ENCODE measurements at places on chromosomes 1 and 21. TPM values are rescaled to one million over a fixed set of nuclear protein-coding genes. Genes with fewer than 3 reads are reported as not detected.
A peak's percentile ranks its signal among the peaks of the same experiment; 100 is the strongest.

- no peaks in the 10 kb centered on the region for H3K27me3 ChIP-seq
- H3K4me3 ChIP-seq, result no peak overlapping the region
- no peak overlapping the region for H3K27ac ChIP-seq
Observed at GRCh38 chr1:3113741-3114056, 44.7 kb downstream of the PRDM16 start.

- H3K27me3 ChIP-seq, result no peaks in the 10 kb centered on the region
- H3K36me3 ChIP-seq, result no peaks in the 10 kb centered on the region
- no peak overlapping the region for H3K4me3 ChIP-seq
- DNase-seq, result no peak
Observed at GRCh38 chr1:203338335-203339036, 12.4 kb downstream of the FMOD start.

- H3K4me1 ChIP-seq, result no peaks in the 10 kb centered on the region
- H3K27ac ChIP-seq, result no peak overlapping the region
- H3K4me3 ChIP-seq, result no peak overlapping the region
- no peak for DNase-seq
- peaks cover 9% of the 10 kb centered on the region for H3K36me3 ChIP-seq
- H3K27me3 ChIP-seq, result no peaks in the 10 kb centered on the region
Observed at GRCh38 chr1:239909898-239910297, 181.8 kb upstream of the FMN2 start.

- H3K4me1 ChIP-seq, result no peaks in the 10 kb centered on the region
- DNase-seq, result no peak
- no peak overlapping the region for H3K4me3 ChIP-seq
- H3K36me3 ChIP-seq, result no peaks in the 10 kb centered on the region
Observed at GRCh38 chr1:209406168-209406567, 177.3 kb upstream of the CAMK1G start.

GRCh38 chr1:199751962-199752687 is 275.4 kb upstream of the NR5A2 start:
- DNase-seq, result no peak
- no peaks in the 10 kb centered on the region for H3K36me3 ChIP-seq
- no peak overlapping the region for H3K27ac ChIP-seq
- no peaks in the 10 kb centered on the region for H3K27me3 ChIP-seq

DNA sequence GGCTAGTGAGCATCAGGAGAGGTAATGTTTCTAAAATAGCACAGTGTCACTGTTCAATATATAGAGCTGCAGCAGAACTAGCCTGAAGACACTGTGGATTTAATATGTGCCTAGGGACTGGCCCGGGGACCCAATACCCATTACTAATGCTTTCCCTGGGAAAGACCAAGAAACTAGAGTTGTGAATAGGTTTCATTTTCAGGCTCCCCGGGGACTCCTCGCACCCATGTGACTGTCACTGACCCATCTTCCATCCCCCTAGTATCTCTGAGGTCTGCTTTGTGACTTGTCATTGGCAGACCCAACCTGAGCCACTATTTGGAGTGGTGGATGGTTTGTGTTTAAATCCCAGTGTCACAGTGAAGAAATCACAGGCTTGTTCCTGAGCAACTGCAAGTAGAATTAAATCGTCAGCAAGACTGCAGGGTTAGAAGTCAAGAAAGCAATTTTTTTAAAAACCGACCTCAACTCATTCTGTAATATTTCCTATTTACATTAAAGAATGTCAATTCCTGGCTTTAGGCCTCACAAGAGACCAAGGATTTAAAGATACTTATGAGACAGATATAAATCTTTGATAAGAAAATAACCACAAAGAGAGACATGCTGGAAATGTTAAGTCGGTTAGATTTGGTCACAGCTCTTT is 130.0 kb upstream of the TNR start:
- no peaks in the 10 kb centered on the region for H3K36me3 ChIP-seq
- H3K27ac ChIP-seq, result no peak overlapping the region
- no peak overlapping the region for H3K4me3 ChIP-seq
- H3K27me3 ChIP-seq, result no peaks in the 10 kb centered on the region

DNA sequence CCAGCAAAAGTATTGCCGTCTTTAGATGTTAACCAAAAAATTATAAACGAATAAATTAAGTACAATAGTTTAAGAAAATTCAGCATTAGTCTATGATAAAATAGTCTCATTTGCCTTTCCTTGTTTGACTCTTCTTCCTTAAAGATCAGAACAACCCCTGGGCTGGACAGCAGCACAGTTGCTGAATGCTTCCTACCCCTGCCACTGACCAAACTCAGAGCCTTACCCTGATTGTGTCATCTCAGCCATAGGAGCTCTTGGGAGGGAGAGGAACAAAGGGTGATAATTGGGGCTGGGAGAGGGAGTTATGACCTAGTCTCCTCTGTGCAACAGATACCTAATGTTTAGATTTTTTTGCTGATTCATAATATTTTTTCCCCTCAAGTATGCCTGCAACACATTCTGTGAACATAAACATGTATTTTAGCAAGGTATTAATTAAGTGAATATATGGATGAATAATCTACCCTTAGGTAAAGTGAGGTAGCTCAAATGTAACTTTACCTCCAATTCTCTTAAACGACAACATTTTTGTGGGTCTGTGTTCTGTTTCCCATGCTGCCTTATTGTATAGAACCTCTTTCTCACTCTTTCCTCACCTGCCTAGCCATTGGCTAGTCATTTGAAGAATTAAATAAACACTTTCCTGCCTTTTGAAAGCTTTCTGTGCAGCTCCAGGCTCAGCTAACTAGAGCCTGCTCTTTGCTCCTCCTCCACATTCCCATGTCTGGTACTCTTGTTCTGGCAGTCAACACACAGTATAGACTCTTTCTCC is 46.1 kb downstream of the FGGY start:
- no peaks in the 10 kb centered on the region for H3K4me1 ChIP-seq
- DNase-seq, result no peak
- no peak overlapping the region for H3K4me3 ChIP-seq

- peaks cover 3% of the 10 kb centered on the region for H3K36me3 ChIP-seq
- no peak overlapping the region for H3K4me3 ChIP-seq
- no peak for DNase-seq
- no peaks in the 10 kb centered on the region for H3K4me1 ChIP-seq
Observed at GRCh38 chr1:150311762-150312161, 9.6 kb upstream of the PRPF3 start.

DNA sequence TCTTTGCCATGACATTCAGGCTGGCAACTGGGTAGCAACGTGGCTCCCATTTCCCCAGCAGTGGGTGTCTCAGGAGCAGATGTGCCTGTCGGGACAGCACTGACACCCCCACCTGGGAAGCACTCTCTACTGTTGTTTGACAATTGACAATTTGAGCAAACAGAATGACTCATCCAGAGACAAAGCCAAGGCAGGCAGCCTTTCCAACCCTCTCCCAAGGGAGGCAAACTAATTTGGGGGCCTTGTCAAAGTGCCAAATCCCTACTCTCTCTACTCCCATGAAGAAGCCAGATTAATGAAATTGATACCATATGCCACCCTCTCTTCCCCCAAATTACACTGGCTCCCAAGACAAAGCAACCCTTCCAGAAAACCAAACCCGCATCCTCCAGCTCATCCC is 65.6 kb downstream of the GRIK3 start:
- no peak for DNase-seq
- no peaks in the 10 kb centered on the region for H3K4me1 ChIP-seq
- H3K36me3 ChIP-seq, result no peaks in the 10 kb centered on the region
- H3K27me3 ChIP-seq, result no peaks in the 10 kb centered on the region
- no peak overlapping the region for H3K4me3 ChIP-seq

DNA sequence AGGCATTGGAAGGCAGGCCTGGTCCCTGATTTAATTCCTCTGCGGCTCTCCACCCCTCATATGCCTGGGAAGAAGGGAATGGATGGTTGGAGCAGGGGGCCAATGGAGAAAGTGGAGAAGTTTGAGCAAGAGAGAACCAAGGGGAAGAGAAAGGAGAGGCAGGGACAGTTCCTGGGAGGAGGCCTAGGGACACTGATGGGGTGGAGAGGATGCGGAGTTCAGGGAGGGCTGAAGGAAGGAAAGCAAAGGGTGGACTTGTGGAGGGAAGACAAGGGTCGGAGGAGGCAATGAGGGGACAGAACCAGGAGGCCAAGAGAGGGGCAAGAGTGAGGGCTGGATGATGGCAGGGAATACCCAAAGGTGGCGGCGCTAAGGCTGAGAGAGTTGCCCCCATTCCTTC is 7.1 kb downstream of the ZBTB7B start:
- H3K4me3 ChIP-seq, result peak overlapping the region; percentile 23
- H3K27ac ChIP-seq, result no peak overlapping the region
- H3K27me3 ChIP-seq, result no peaks in the 10 kb centered on the region
- H3K4me1 ChIP-seq, result peaks cover 54% of the 10 kb centered on the region
- DNase-seq, result no peak
- no peaks in the 10 kb centered on the region for H3K36me3 ChIP-seq

DNA sequence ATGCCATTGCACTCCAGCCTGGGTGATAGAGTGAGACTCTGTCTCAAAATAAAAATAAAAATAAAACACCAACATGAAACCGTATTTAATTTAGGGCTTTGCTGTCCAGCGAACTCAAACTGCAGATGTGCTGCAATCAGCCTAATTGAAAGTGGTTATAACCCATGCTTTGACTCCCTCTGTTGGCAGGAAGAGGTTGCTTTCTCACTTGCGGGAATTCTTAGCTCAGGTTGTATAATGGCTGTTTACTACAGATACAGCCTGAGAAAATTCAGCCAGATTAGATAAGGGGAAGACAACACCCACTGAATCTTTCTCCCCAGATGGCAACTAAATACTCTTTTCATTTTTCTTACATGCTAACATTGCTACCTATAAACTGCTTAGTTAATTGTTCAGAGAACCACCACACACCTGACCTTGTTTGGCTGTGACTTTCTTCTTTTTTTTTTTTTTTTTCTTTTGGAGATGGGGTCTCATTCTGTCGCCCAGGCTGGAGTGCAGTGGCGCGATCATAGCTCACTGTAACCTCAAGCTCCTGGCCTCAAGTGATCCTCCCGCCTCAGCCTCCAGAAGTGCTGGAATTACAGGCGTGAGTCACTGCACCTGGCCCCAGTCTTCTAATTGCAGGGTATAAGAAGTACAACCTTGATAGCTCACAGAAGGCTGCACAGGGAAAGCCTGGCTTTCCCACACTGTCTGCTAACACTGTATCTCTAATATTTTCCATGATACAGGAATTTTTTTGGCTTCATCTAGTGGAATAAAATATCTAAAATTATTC is 34.6 kb downstream of the DNTTIP2 start:
- H3K4me3 ChIP-seq, result no peak overlapping the region
- DNase-seq, result no peak
- no peaks in the 10 kb centered on the region for H3K27me3 ChIP-seq
- peaks cover 10% of the 10 kb centered on the region for H3K4me1 ChIP-seq
- H3K27ac ChIP-seq, result peak overlapping the region; percentile 99
- H3K36me3 ChIP-seq, result no peaks in the 10 kb centered on the region

DNA sequence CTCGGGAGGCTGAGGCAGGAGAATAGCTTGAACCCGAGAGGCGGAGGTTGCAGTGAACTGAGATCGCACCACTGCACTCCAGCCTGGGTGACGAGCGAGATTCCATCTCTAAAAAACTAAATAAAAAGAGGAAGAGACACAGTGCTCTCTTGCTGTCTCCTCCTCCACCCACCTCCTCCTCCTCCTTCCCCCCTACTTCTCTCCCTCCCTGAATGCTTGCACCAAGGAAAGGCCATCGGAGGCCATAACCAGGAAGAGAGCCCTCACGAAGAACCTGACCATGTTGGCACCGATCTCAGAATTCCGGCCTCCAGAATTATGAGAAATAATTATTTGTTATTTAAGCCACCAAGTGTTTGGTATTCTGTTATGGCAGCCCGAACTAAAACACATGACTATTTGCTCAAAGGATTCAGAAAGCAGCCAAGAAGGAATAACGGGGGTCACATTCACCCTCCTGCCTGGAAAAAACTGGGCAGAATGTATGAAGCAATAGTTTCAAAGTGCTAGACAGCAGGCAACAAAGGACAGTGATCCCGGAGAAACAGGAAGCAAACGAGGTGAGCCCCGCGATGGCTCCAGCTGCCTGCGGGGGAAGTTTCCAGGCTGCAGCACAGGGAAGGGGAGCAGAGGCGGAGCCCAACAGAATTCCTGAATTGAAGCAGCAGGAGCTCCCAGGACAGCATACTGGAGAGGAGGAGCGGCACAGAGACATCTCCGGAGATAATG is 35.8 kb downstream of the LDLRAD1 start:
- peak overlapping the region; percentile 72 for H3K27ac ChIP-seq
- H3K4me3 ChIP-seq, result peak overlapping the region; percentile 33
- H3K4me1 ChIP-seq, result peaks cover 7% of the 10 kb centered on the region
- H3K36me3 ChIP-seq, result no peaks in the 10 kb centered on the region
- H3K27me3 ChIP-seq, result no peaks in the 10 kb centered on the region

GRCh38 chr21:37520801-37521200 is 154.2 kb downstream of the DYRK1A start:
- H3K4me1 ChIP-seq, result no peaks in the 10 kb centered on the region
- no peaks in the 10 kb centered on the region for H3K27me3 ChIP-seq
- H3K27ac ChIP-seq, result no peak overlapping the region
- DNase-seq, result no peak

DNA sequence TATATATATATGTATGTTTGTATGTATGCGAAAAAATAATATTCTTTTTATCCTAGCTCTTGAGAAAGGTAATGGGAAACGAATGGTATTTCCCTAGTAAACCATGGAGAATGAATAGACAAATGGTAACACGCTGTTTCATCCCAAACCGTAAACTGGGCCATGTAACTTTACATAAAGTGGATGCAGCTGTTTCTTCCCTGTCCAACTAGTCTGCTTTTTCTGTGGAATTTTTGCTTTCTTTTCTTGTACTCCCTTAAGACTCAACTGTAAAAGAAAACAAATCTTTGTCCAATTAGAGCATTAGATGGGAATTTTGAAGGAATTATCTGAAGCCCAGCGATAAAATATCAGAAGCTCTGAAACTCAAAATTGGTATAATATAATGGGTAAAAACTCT is 198.1 kb downstream of the NFIA start:
- H3K4me1 ChIP-seq, result no peaks in the 10 kb centered on the region
- no peak for DNase-seq
- no peak overlapping the region for H3K4me3 ChIP-seq
- no peaks in the 10 kb centered on the region for H3K27me3 ChIP-seq
- no peaks in the 10 kb centered on the region for H3K36me3 ChIP-seq

The BMP8B gene
- 6.4 TPM for total RNA-seq

DNA sequence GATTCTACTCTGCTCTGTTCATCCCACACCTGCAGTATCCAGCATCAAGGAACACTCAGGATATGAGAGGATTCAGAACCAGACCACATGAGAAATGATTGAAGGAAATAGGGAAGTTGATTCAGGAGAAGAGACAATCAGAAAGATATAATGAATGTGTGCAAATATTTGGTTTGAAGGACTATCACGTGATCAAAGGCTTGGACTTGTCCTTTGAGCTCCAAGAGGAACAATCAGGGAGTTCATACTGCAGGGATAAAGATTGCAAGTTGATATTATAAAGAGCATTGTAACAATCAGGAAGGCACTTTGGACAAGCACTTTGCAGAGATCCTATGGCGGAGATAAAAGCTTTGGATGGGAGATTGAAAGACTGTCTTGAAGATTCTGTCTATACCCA is 13.9 kb upstream of the PIGM start:
- no peak overlapping the region for H3K27ac ChIP-seq
- H3K4me1 ChIP-seq, result peaks cover 7% of the 10 kb centered on the region

DNA sequence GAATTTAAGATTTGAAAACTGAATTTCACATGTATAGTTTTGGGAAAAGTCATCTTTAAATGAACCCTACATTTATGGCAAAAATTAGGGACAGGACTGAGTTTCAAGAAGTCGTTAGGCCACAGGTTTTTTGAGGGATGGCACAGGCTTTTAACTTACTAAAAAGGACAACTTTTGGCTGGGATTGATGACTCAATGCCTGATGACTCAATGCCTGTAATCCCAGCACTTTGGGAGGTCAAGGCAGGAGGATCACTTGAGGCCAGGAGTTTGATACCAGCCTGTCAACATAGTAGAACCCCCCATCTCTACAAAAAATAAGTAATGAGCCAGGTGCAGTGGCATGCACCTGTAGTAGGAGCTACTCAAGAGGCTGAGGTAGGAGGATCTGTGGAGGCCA is 15.9 kb downstream of the UCK2 start:
- no peaks in the 10 kb centered on the region for H3K36me3 ChIP-seq
- DNase-seq, result no peak
- no peak overlapping the region for H3K4me3 ChIP-seq
- H3K27ac ChIP-seq, result no peak overlapping the region
